HS-5 (cell line): ENCODE measurements at places on chromosomes 7 and 10.

DNA sequence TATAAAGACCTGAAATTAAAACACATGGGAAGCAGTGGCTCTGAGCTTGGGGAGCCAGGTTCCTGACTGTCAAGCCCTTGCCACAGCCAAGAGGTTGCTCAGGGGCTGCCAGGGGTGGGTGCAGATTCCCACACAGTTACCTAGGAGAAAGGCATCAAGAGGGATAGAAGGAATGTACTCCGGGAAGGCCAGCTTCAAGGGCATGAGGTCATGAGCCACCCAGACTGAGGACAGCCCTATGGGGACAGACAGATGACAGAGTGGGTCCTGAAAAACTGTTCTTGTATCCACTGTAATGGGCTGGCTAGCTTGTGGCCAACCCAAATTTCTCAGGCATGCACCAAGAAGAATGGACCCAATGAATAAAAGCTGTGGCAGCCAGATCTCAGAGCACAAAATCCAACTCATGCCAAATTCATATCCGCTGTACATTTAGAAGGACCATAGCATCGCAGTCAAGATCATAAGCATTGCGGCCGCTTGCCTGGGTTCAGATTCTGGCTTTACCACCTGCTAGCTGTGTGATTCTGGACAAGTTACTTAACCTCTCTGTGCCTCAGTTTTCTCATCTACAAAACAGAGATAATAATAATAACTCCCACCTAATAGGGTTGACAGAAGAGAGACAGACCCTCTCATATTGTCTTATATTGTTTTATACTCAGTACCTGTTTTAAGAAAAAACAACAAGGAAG, 44.9 kb upstream of the KCNMA1 start:
- DNase-seq, result no peak

GRCh38 chr10:81414038-81414437, 461.0 kb upstream of the NRG3 start:
- DNase-seq, result no peak

- DNase-seq, result no peak
Observed at GRCh38 chr10:15223174-15223573, 54.7 kb upstream of the NMT2 start.

DNA sequence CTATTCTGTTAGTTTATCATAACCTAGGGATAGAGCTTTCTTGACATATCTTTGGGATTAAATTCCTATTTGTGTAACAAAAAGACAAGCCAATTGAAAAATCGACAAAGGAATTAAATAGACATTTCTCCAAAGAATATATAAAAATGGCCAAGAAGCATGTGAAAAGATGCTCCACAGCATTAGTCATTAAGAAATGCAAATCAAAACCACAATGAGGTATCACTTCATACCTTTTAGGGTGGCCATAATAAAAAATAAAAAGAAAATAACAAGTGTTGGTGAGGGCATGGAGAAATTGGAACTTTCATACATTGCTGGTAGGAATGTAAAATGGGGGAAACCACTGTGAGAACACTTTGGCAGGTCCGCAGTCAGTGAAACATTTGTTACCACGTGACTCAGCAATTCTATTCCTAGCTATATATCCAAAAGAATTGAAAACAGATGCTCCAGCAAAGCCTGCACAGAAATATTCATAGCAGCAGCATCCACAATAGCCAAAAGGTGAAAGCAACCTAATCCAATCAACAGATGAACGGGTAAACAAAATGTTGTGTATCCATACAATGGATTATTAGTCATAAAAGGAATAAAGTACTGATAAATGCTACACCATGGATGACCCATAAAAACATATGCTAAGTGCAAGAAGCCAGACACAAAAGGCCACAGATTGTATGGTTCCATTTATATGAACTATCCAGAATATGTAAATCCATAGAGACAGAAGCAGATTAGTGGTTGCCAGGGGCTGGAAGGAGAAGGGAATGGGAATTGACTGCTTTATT, 20.5 kb downstream of the SPAG6 start:
- DNase-seq, result peak; percentile 0

GRCh38 chr7:48452218-48452617, 281.0 kb downstream of the ABCA13 start:
- no peak for DNase-seq

GRCh38 chr10:31320550-31321211, 1.7 kb downstream of the ZEB1 start:
- DNase-seq, result no peak

- no peak for DNase-seq
Observed at GRCh38 chr10:113053091-113053490, 103.0 kb downstream of the TCF7L2 start.

GRCh38 chr7:149782682-149783345, 9.4 kb upstream of the ZNF467 start:
- no peak for DNase-seq

DNA sequence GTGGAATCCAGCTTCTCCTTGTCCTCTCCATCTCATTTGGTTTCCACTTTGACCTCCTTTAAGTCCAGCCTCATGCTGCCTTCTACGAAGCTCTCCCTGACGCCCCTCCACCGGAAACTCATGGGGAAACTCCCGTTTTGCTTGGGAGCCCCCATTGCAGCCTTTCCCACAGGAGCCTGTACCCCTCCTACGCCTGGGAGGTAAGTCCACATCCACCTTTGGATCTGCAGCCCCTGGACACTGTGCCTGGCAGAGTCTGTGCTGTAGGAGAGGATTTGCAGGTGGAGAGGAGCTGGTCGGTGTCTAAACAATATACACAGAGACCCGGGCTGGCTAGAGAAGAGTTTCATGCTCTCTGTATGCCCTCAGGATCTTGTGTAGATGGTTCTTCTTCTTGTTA, 296.1 kb downstream of the GLRX3 start:
- no peak for DNase-seq

GRCh38 chr7:132072165-132072564, 504.1 kb downstream of the PLXNA4 start:
- DNase-seq, result no peak
